ENCODE measurements at places on chromosomes 12 and 14.

GRCh38 chr14:22650960-22651521 is 6.9 kb upstream of the OR6J1 start:
- DNase-seq: no peak

GRCh38 chr12:5899675-5900074 is 45.4 kb downstream of the ANO2 start:
- DNase-seq: no peak

GRCh38 chr12:31477687-31478086 is 113.2 kb downstream of the DENND5B start:
- DNase-seq: no peak

- DNase-seq: no peak
These were observed 24.6 kb upstream of the KLRD1 start for GRCh38 chr12:10283027-10283426.

DNA sequence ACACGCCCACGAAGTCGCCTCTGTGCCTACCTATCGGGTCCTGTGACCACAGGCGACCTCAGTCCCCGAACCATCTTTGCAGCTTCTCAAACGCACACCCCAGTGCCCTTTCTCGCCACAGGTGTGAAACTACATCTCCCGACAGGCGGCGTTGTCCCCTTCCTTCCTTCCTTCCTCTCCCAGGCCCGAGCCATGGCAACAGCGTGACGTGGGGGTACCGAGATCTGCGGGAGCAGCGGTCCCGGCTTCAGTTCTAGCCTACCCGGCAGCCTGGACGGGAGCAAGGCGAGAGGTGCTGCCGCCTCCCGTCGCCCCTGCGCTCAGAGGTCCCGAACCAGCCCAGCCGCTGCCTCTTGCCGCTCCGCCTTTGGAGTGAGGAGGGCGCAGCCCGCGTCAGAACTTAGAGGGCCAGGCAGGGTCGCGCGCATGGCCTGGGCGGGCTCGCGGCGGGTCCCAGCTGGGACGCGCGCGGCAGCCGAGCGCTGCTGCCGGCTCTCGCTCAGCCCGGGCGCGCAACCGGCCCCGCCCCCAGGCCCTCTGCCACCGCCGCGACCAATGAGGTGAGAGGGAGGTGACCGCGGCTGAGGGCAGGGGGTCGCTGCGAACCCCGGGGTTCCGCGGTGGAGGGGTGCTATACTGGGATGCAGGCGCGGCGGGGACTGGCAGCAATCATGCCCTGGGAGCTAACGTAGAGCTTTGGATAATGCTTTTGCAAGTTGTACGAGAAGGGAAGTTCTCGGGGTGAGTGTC is at the start of gene COQ10A:
COQ10A (plus strand) TSS at position 250 of the 750 bp plus-strand sequence; CDS start at position 427, 177 bp downstream.
- peak; percentile 79 for DNase-seq

DNA sequence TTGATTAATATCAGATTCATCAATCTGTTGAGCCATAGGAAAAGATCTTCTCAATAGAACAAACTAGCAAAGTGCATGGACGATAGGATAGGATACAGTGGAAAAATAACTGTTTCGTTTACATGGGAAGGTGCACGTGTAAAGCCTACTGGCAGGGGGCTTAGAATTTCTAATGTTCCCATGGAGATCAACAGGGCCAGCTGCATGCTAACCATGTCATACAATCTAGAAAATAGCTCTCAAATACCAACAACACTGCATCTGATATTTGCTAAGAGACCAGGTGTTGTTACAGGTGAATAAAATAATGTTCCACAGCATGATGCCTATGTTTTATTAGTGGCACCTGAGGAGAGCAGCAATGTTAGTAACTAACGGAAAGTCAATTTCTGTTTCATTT is 72.5 kb downstream of the ACSS3 start:
- DNase-seq: no peak

DNA sequence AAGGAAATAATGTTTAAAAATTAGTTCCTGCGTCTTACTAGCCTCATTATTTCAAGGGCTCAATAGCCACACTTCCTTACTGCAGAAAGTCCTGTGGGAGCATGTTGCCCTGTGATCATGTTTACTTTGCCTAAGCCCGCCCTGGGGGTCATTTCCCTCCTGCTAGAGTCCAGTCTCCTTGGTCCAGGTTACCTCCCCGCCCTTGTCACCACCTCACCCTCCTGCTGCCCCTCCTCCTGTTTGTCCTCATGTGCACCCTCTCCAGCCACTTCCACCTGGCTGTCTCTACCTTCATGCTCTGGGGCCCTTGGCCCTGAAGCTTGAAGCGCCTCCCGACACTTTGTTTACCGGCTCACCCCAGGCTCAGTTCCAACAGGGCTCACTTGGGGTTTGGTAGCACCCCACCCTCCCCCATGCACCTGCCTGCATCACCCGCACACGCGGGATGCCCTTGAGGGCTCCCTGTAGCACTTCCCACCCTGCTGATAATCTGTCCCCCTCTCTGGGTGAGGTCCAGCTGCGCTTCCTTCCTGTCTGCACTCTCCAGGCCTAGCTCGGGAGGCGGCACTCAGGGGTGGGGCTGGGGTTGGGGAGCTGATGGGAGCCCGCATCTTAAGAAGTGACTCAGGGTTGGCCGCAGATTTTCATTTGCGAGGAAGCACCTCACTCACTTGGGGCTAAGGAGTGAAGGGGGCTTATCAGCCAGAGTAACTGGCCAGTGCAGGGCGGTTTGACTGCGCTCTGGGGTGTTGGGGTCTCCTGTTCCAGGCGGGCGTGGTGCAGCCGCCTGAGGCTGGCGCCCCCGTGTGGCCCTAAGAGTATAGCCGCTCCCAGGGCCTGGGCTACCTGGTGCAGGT is 40.1 kb downstream of the SMIM41 start:
- no peak for DNase-seq

GRCh38 chr14:95322651-95323050 is 2.9 kb upstream of the CLMN start:
- no peak for DNase-seq

- DNase-seq: no peak
These were observed 232.2 kb downstream of the EMP1 start for GRCh38 chr12:13428538-13429265.

DNA sequence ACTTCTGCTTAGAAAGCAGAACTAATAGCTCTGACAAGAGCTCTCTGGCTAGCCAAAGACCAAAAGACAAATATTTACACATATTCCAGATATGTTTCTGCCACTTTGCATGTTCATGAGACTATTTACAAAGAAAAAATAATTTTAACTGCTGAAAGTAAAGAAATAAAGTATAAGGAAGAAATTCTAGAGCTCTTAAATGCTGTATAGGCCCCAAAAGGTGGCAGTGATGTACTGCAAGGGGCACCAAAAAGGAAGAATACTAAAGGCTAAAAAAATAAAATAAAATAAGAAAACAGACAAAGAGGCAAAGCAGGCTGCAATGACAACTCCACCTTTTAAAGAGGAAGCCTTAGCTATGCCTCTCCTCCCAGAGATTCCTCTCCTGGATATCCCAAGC is 23.0 kb downstream of the KLRK1 start:
- no peak for DNase-seq

Data from nucleus accumbens (tissue), 56 donors.